ENCODE measurements at places on chromosomes 3 and 15.

GRCh38 chr3:101690972-101691371 is 4.5 kb upstream of the RPL24 start:
- DNase-seq = no peak

DNA sequence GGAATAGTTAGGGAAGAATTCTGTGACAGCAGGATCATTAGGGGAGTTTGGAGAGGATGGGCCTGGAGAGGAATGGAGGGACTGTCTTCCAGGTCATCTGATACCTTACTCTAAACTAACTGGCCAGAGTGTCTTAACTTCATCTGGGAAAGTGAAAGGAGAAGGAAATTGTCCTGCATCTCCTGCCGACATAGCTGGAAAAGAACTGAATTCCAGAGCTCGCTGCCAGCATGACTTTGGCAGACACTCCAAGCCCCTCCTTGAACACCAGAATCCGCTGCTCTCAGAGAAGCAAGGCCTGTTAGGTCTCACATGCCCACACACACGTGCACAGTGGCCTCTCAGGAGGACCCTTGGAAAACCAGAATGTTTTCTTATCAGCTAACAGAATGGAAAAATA is 10.5 kb downstream of the ABI3BP start:
- no peak for DNase-seq

DNA sequence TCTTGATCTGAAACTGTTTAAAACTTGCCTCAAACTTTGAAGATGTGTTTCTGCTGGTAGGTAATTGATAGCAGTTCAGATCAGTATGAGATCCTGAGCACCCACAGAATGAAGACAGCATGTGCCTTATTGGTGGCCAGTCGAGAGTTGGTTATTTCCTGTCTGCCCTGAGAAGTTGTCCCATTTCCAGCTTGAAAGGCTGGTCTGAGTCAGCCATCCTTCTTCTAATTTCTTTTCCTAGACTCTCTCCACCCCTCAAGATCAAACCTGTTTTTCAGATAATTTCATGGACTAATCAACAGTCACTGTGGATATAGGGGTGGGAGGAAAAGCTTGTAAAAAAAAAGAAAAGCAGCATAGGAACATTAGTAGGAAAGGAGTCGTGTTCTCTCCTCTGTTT is 464.4 kb downstream of the FOXP1 start:
- DNase-seq = no peak

DNA sequence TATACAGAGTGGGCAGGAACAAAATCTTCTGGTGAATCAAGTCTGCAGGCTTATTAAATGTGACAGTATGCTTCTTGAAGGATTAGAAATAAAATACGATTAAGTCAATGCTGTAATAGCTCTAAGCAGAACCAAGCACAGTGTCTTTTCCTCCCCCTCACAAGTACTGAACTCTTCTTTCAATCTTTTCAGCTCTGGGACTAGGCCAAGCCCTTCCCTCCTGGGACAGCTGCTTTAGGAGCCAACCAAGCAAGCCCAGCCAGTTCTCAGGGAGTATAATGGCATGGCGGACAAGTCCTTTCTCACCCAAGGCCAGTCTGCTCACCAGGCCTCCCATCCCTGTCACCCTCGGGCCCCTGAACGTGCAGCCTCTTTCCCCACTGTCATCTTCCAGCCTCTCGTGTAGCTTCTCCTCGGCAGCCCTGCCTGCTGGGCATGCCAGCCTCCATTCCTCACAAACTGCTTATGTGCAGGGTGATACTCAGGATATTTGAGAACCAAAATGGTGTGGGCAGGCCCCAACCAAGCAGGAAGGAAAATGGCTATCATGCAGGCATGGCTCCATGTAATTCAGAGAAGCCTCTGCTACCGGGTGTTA is 8.4 kb upstream of the PPP1R2 start:
- DNase-seq = no peak

- DNase-seq = no peak
These were observed 145.0 kb downstream of the ARNT2 start for GRCh38 chr15:80549191-80549590.

- no peak for DNase-seq
These were observed 22.7 kb downstream of the NIPA2 start for GRCh38 chr15:22861161-22861560.

- no peak for DNase-seq
These were observed 86.2 kb downstream of the KLF13 start for GRCh38 chr15:31412824-31413223.

DNA sequence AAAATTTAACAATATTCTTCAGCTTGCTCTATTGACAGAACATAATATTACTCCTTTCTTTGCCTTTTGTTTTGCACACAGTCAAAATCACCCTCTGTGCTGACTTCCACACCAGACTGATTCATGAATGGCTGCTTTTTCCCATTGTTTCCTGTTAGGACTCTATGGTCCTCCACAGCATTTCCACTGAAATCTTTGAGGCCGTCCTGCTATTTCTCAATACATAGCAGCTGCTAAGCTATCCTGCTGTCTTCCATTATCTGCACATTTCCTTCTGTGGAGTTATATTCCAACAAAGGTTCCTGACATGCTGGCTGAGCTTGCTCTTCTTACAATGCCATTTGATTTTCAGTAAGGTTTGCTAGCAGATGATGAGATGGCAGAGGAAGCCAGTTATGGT is 153.3 kb downstream of the EPHA3 start:
- DNase-seq = no peak

GRCh38 chr3:44974416-44974815 is 1.6 kb downstream of the ZDHHC3 start:
- no peak for DNase-seq

Data from hypothalamus (tissue), 51 donors.